ENCODE measurements at places on chromosomes 4 and X.
A peak's percentile ranks its signal among the peaks of the same experiment; 100 is the strongest.

DNA sequence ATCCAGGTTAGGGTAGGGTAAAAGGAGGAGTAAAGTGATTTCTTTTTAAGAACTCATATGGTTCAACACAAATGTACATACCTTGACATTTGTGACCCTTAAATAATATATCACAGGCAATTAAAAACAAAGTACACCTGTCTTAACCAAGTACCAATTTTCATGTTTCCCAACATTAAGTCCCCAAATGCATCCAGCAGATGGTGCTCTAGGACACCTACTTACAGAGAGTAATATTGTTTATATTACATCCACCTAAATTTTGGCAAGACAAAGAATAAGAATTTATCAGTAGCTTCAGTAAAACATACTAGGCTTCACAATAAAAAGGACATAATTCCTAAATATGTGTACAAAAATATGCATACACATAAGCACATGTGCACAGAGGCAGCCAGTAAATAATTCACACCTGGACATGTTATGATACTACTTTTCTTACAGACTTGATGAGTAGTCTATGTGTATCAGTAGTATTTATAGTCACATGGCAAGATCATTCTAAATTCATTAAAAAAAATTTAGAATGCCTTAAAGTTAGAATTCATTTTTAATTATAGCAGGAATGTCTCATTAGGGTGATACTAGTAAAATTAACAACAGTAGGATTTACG, 219.7 kb downstream of the DCLK2 start:
- peak; percentile 25 for DNase-seq

- DNase-seq = no peak
Measured at GRCh38 chr4:64940698-64941097, 531.4 kb upstream of the TECRL start.

GRCh38 chr4:20641976-20642375, 58.3 kb upstream of the PACRGL start:
- DNase-seq = no peak

DNA sequence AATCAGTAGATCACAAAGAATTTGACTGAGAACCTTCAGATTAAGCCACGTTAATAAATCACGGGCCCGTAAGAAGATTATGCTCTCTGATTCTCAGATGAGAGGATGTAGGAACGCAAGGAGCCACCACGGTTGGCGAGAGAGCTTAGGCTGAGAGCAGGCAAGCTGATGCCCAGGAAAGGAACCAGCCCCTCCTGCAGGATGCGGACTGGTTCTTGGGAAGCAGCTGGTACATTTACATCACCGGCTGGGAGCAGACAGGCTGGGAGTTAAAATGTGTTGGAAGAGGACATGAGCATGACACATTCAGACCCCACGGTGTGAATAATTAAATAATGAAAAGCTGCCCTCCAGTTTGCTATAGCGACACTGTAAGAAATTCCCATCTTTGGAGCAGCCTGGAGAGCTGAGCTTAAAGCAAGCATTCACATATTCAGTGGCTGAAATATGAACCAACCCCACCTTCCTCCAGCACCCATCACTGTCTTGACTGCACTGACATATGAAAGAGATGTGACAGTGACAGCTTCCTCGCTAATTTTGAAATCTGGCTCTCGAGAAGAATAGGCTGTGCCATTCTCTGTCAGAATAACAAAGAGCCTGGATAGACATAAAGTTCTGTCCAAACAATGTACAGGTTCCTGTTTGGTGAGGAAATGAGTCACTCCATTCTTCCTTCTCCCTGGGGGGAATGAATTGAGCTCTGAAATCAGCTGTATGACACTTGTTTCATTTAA, 33.1 kb downstream of the LNX1 start:
- DNase-seq = no peak

DNA sequence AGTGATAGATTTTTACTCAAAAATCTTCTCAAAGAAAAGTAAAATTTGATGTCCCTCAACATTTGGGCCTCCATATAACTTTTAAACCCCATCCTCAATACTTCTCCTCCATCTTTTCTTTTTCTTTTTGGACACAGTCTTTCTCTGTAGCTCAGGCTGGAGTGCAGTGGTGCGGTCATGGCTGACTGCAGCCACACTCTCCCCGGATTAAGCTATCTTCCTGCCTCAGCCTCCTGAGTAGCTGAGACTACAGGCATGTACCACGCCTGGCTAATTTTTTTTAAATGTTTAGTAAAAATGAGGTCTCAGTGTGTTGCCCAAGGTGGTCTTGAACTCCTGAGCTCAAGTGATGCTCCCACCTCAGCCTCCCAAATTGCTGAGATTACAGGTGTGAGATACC, 33.1 kb downstream of the KDM6A start:
- DNase-seq = no peak

- no peak for DNase-seq
Measured at GRCh38 chrX:146921204-146921603, 106.7 kb upstream of the CXorf51A start.

- no peak for DNase-seq
Measured at GRCh38 chr4:34181891-34182290, 2062.4 kb downstream of the ARAP2 start.

DNA sequence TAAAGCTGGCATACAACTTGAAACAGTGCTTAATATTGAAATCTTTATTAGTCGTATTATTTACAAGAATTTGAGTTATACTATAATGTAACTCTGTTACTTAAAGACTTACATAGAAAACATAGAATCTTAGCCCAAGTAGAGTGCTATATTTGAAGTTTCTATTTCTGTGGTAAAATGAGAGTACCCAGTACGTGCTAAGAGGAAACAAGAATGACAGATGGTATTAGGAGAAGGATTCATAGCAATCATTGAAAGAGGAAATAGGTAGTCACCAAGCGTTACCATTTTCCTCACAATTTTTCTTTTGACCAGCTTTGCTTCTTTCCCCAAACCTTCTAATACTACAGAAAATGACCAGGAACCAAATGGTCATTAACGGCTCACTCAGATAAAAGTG, 412.1 kb upstream of the GRIA3 start:
- no peak for DNase-seq

DNA sequence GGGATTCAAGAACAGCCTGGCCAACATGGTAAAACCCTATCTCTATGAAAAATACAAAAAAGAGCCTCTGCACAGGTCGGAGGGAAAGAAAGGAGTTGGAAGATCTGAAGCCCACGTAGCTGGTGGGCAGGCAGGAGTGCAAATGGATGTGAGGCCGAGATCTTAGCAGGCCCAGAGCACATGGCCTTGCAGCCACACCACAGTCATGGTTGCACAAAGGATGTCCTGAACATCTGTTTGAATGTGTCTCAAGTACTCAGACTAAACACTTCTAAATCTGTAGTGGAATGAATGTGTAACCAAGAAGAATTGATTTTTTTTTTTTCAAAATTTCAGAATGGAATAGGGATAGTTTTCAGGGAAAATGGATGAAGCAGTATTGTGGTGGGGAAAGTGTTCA, 10.8 kb downstream of the CA5B start:
- no peak for DNase-seq

GRCh38 chr4:66376921-66377320, 706.6 kb upstream of the EPHA5 start:
- no peak for DNase-seq

DNA sequence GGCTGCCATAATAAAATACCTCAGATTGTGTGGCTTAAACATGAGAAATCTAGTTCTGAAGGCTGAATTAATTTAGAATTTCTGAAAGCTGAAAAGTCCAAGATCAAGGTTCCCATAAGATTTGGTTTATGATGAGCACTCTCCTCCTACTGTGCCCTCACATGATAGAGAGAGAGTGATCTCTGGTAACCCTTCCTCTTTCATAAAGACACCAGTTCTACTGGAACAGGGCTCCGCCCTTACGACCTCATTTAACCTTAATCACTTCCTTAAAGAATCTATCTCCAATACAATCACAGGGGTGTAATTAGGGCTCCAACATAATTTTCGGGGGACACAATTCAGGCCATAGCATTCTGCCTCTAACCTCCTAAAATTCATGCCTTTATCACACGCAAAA, 194.0 kb upstream of the MAB21L2 start:
- DNase-seq = no peak

DNA sequence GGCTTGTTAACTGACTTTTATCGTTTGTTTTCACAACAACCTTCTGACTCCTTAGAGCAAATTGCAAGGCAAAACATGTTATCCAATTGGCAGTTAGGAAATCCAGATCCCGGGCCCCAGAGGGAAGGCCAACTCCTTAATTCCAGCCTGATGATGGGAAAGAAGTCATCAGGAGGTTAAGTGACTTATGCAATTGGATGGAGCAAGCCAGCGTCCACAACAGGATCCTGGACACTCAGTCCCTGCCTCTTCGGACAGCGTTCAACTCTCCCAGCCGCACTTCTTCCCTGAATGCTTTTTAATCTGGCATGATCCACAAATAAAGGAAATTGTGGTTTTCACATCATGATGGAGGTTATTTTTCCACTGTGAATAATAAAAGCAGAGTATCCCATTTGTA, 310.1 kb downstream of the RAB28 start:
- no peak for DNase-seq

DNA sequence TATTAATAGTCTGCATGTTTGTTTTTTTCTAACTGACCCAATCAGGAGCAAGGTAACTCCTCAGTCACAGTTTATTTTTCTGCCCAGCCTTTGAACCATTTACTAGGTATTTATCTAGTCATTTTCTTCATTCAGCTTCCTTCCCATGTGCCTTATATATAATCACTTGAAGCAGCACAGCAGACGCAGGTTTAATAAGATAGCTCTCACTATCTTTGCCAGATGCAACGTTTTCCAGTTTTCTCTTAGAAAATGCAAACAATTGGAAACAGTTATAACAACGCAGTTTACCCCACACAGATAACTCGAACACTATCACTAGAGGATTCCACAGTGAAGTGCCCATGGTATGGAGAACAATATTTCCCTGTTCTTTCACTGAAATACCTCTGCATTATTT, 56.4 kb upstream of the NFKB1 start:
- no peak for DNase-seq

DNA sequence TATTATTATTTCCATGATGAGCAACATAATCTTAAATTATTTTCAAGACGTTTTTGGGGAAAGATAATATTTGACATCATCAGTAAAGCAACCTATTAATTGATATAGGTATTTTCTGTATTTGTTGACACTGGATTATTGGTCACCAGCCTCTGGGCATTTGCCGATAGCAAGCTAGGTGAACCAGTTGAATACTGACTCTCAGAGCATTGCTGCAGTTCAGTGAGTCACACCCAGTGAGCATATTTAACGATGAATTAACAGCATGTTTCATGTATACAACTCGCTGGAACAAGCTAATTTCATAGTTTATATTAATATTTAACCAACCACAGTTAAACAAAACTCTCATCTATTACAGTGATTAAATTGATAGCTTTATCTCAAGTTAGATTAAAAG, 1006.0 kb upstream of the DIAPH2 start:
- no peak for DNase-seq

DNA sequence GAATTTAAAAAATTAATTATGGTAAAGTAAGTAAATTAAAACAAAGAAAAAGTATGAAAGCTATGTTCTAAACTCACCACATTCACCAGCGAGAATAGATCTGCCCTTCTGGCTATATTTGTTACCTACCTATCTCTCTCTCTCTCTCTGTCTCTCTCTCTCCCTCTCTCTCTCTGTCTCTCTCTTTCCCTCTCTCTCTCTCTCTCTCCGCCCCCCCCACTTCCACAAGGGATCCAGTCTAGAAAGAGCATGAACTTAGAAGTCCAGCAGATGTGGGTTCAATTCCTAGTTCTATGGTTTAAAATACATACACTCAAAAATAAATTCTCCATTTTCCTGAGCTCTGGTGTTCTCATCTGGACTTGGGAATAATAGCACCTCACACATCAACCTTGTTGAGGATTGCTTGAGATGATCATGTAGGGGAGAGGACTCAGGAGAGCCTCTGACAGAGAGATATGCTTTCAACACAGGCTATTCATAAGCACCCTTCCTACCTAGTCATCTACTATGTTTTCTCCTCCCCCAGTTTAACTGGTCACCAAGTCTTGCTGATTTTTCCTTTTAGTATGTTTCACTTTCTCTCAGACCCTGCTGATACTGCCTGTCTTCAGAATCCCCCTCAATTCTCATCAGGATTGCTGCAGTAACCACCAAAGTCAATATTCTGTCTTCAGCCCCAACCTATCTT, 64.7 kb downstream of the SLC7A11 start:
- DNase-seq = no peak

GRCh38 chr4:151074416-151074916, 25.0 kb upstream of the RPS3A start:
- no peak for DNase-seq

DNA sequence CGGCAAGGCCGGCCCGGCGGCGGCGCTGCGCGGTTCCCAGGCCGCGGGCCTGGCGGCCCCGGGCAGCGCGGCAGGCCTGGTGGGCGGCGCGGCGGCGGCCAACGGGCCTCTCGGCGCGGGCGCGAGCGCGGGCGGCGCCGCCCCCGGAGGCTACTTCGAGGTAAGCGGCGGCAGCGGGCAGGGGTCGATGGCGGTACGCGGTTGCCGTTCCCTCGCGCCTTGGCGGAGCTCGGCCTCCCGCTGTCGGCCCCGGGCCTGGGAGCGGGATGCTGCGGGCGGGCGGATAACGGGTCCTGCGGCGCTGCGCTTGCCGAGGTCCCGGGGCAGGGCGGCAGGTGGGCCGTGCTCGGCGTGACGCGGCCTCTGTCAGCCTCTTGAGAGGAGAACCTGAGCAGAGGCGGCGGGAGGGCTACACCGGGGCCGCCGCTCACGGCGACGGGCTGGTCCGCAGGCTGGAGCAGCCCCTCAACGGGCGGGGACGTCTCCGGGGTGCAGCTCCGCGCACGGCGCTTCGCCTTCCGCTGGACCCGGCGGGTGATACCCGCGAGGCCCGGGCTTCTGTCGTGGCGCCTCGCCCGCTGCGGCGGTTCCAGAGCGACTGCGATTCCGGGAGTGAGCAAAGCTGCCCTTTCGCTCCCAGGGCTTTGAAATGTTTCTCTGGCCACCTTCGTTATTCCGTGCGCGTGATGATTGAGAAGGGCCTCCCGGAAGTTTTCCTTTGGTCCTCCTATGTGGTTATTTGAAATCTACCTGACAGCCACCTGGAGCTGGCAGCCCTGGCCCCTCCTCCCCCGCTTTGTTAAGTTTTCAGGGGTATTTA, 774 bp downstream of the FAM193A start:
- peak; percentile 59 for DNase-seq

DNA sequence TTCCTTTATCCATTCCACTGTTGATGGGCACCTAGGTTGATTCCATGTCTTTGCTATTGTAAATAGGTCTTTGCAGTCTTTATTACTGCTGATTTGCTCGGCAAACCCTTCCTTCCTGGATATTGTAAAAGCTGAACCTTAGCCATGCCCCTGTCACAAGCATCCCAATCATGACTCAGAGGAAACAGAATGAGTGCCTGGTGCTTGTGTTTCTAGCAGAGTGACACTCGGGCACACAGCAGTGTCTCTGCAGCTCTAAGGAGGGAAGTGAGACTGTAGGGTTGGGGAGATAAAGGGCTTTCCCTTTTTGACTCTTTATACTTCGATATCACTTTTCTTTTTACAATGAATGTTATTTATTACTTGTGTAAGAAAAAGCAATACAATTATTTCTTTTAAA, 83.3 kb downstream of the AKAP4 start:
- no peak for DNase-seq

GRCh38 chr4:6781113-6781512, 1.4 kb upstream of the KIAA0232 start:
- DNase-seq = no peak
